ENCODE measurements at places on chromosomes 3 and 15.

- no peak for DNase-seq
Measured at GRCh38 chr3:44903314-44903713, 28.9 kb downstream of the TGM4 start.

- DNase-seq: no peak
Measured at GRCh38 chr3:143476965-143477640, 357.5 kb downstream of the CHST2 start.

GRCh38 chr3:179651687-179652446 is 973 bp upstream of the USP13 start:
- DNase-seq: no peak

GRCh38 chr15:76345880-76346668 is 9.5 kb downstream of the ISL2 start:
- DNase-seq: no peak

DNA sequence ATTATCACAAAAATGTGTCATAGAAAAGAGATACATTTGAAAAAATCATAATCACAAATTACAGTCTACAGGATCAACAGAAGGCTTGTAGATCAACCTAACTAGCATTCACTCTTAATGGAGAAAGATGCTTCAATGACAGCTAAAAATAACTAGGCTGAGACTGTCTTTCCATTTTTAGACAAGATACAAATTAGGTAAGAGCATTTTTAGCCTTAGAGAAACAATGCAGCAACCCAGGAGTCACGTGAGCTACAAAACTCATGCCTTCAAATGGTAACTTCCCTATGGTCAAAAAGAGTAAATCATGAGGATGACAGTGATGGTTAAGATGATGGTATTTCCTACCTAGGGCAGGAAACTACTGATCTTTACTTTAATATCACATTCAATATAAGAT is 415.4 kb downstream of the MAGI1 start:
- no peak for DNase-seq

Measured in stimulated activated CD8-positive, alpha-beta memory T cell treated with anti-CD3 and anti-CD28 coated beads, Interleukin-4, amount 100 ng/mL, for 4 hours (primary cell).